Osteocyte (in vitro differentiated cells): ENCODE measurements at places on chromosomes 16 and 17.

GRCh38 chr16:72302332-72302731 is 130.4 kb upstream of the PMFBP1 start:
- no peak for DNase-seq

DNA sequence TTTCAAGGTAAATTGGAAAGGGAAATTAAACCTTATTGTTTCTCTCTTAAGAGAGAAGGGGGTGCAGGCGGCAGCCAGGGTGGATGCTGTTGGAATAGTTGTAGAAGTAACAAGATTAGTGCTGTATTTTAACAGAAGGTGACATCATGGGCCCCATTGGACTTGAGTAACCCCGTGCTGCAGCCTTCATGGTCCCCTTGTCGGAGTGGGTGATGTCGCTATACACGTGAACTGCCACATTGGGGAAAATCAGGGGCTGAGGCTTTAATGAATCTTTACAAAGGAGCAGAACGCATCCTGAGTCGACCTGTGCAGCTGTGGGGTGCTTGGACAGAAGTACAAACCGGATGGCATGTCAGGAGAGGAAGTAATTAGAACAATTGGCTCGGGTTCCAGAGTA is 3.2 kb downstream of the SNX11 start:
- DNase-seq: no peak

- DNase-seq: no peak
Measured at GRCh38 chr17:82152556-82153294, 54.7 kb upstream of the FASN start.

DNA sequence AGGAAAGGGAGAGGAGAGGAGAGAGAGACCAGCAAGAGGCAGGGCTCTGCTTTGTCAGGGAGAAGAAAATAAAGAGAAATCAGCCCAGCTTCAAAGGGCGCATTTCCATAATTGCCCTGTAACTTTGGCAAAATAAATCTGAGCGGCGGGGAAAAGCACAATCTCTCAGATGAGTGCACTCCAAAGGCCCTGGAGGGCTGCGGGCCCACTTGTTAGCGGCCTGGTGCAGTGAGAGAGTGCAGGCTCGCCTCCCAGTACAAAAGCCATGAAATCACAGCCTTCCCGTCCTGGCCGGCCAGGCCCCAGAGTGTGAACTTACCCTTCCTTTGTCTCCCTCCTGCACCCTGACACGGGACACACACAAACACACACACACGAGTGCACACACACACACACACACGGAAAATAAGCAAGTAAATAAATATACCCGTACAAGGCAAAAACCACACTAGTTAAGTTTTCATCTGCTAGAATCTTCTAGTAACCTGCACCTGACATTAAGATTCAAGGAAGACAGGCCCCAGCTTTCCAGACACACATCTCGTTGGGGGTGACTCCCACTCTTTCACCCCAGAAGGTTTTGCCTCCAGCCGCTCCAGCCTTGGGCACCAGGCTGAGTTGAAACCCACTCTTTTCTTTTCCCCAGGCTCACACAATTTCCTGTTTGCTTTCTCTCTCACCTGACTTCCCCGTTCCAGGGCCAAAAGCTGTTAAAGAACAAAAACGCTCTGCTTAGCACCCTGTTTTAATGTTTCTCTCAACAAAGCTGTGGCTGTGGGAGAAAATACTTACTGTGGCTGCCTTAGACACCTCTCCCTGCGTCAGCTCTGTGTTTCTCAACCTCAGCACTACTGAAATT is 8.5 kb downstream of the IRX3 start:
- DNase-seq: no peak

GRCh38 chr17:59365383-59365981 is 34.0 kb downstream of the YPEL2 start:
- DNase-seq: no peak
